Right forelimb (tissue), 1 donor: ENCODE measurements at places on chromosomes 3 and 15.

DNA sequence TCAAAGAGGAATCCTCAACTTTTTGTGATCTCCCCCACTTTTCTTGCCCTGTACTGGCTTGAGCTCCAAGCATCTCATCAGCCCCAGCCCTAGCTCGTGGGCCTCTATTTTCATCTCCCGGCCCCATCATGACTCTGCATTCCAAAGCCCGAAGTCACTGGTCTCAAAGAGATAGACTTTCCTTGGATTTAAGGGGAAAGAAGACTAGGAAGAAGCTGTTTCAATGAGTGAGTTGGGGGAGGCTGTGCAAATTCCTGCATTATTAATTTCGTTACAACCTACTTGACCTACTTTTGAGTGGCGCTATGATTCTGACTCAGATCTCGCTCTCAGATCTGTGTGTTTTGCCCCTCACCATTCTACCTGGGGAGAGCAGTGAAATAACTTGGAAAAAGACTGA, 266.6 kb upstream of the TBL1XR1 start:
- no peak for DNase-seq

DNA sequence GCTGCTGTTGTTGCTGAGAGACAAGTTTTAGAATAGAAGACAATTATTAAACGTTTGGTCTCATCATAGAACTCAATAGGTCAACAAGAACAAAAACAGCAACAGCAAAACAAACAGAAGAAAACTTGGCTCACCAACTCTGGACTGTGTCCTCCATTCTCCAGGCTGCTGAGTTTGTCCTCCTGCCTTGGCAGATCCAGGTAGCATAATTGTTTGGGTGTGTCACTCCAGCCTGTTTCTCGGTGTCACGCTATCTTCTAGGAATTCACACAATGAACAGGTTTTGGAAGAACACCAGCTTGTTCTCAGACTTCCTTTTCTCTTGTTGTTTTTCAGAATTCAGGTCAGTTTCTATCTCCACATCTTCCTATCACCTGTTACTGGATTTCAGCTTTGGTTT, 34.7 kb downstream of the ARRDC4 start:
- DNase-seq: no peak

DNA sequence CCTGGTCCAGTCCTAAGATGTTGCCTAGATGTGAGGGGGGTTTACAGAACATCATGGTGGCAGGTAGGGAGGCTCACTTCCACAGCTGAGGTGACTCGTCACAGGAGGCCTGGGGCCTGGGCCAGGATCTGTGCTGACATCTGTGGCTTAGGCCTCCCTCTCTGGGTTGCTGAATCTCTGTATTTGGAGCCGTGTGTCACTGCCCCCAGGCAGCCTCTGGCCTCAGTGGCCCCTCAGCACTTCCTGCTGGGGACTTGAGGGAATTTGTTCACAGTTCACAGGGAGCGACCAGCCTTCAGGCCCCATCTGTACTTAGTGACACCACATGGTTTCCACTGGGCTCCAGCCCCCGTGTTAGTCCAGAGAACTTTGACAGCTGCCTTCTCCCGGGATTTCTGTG, 41.7 kb upstream of the ADAMTSL3 start:
- DNase-seq: no peak

DNA sequence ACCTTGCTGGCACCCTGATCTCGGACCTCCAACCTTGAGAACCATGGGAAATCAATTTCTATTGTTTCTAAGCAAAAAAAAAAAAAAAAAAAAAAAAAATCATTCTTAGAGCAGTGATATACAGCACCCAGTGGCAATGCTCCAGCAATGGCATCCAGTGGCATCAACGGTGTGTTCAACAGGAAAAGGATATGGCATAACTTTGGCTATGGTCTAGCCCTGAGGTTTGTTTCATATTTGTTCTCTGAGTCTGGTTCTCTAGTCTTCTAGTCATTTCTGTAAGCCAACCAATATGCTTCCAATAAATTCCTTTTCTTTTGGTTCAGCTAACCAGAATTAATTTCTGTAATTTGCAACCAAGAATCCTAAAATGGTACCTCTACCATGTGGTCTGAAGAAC, 19.2 kb downstream of the DENND4A start:
- DNase-seq: no peak

- no peak for DNase-seq
Measured at GRCh38 chr15:42171122-42171521, 14.7 kb upstream of the PLA2G4F start.

GRCh38 chr3:101762041-101762646, 16.9 kb upstream of the NXPE3 start:
- DNase-seq: no peak

- no peak for DNase-seq
Measured at GRCh38 chr15:63855735-63856134, 22.0 kb upstream of the HERC1 start.

DNA sequence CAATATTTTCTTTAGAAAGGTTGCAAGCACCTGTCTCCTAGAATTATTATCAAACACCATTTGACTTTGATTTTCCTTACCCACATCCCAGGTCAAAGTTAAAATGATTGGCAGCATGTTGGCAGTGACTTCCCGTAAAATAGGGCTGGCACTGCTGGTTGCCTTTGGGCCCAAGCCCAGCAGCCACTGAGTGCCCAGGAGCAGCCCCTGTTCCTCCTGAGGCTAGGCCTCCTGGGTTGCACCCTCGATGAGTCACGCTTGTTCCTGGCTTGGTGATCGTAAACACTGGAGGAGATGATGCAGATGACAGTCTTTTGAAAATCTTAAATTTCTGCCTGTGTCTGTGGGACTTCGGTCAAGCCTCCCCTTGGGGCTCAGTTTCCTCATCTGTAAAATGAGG, 290.0 kb downstream of the TLE3 start:
- no peak for DNase-seq

GRCh38 chr3:102057781-102058421, 208.6 kb downstream of the NFKBIZ start:
- DNase-seq: no peak

- DNase-seq: peak; percentile 72
Measured at GRCh38 chr3:71201939-71202338, 381.6 kb downstream of the FOXP1 start.

GRCh38 chr3:115683773-115684172, 60.5 kb downstream of the GAP43 start:
- DNase-seq: no peak

DNA sequence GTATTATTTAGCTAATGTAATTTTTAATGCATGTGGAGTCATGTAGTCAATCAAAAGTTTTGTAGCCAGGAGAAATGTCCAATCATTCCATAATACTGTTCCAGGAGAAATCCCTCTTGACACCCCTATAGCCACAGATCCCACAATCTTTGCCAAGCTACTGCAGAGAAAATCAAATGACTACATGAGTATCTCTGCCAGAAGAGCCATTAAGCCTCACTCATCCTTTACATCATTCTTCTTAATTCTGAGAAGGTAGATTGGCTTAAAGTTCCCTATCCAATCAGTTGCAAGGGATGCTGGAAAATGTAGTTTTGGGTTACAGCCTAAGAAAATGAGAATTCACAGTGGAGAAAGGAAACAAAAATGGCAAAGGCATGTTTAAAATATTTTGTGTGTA, 502.1 kb downstream of the ZBBX start:
- DNase-seq: no peak

- no peak for DNase-seq
Measured at GRCh38 chr15:48507416-48508065, 138.0 kb downstream of the FBN1 start.

GRCh38 chr3:159936541-159936940, 52.1 kb upstream of the IL12A start:
- no peak for DNase-seq
